ENCODE measurements at places on chromosomes 12 and 14.
A peak's percentile ranks its signal among the peaks of the same experiment; 100 is the strongest.

DNA sequence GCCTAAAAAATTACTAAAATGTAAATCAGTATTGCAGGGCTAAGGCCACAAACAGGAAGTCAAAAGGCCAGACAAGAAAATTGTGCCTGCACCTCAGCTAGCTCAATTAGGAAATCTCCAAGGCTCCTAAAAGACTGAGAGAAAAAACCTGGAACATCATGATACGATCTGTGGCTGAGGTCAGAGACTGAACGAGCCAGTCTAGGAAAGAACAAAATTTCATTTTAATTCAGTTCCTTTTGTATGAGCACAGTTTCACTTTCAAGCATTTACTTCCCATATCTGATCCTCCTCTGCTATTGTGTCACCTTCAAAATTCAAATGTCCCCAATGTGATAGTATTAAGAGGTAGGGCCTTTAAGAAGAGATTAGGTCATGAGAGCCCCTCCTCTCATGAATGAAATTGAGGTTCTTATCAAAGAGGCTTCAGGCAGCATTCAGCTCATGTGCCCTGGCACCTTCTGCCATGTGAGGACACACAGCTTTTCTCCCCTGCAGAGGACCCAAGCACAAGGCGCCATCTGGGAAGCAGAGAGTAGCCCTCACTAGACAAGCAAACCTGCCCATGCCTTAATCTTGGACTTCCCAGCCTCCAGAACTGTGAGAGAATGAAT is 14.8 kb downstream of the PRKAB1 start:
- peak; percentile 54 for DNase-seq

GRCh38 chr12:131177599-131177998 is 223.9 kb downstream of the ADGRD1 start:
- DNase-seq: no peak

DNA sequence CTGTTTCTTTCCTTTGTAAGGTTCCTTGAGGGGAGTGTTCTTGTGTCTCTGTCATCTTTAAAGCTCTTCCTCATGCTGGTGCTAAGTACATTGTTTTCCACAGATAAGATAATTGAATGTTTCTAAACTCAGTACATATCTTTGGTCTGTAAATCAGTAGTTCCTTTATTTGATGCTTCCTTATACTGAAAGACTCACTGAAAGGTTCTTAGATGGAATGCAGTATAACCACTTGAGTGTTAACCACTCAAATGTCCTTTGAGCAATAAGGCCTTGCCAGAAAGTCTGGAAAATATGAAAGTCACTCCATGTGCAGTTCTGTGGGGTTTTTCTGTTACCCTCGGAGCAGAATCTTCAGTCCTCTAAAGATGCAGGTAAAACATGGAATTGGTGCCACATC is 23.0 kb upstream of the RNU6-8 start:
- DNase-seq: no peak

DNA sequence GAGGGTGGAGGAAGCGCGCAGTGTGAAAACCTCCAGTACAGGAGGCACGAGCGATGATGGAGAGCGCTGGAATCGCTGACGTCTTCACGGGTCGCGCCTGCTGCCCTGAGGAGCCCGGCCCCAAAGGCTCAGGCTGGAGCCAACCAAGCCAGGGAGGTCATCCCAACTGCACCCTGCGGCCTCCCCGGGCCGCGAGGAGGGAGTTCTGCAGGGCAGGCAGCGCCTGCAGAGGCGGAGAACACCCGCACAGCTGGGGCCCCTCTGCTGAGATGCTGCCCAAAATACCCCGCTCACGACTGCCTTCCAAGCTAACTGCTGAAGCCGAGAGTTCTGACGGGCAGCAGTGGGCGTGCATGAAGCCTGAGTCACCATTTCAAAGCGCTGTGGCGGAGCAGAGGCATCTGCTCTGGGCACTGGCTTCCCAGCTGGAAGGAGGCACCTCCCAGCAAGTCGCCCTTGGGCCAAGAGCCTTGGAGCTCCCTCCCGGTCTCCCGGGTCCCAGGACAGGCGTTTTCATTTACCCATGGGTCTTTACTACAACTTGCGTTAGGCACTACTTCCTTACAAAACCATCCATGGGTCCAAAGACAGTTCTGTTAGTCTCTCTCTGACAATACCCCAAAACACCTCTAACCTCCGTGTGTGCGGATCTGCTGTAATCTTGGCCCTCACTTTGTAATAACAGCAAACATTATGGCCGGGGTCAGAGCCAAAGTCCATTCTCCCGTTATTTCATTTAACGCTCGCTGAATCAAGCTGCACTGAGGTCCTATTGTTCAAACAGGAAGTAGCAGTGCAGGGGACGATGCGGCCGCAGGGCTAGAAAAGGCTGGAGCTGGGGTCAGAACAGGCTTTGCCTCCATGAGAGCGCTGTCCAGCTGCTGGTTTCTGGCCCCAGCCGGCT is 60.1 kb upstream of the RIMBP2 start:
- DNase-seq: no peak

- DNase-seq: no peak
Observed at GRCh38 chr14:90836692-90837063, 20.4 kb upstream of the TTC7B start.

GRCh38 chr14:26621807-26622560 is 24.2 kb upstream of the NOVA1 start:
- no peak for DNase-seq

- DNase-seq: no peak
Observed at GRCh38 chr12:68028647-68029046, 39.4 kb downstream of the IFNG-AS1 start.

DNA sequence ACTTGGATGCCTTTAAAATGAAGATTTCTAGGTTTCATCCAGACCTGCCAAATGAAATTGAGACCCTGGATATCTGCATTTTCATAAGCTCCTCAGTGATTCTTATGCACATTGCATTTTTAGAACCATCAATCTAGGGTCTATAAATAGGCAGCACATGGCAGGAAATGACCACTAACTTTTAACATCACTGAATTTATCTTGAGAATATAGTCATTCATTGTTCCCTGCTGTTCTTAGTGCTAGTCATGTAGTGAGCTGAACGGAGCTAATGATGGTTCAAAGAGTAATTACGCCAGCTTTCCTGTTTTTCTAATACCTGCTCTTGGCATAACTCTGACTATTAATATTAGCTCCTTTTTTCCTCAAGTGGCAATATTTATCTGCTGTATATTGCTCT is 91.6 kb downstream of the TPH2 start:
- DNase-seq: no peak

DNA sequence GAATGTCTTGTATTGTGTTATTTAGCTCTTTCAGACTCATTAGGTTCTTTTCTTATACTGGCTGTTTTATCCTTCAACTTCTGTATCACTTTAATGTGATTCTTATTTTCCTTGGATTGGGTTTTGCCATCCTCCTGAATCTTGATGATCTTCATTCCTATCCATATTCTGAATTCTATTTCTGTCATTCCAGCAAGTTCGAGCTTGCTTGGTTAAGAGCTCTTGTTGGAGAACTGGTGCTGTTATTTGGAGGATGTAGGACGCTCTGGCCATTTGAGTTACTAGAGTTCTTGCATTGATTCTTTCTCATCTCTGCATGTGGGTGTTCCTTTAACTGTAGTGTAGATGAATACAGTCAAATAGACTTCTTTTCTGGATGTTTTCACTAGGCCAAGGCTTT is 142.3 kb upstream of the SLC38A2 start:
- DNase-seq: no peak

DNA sequence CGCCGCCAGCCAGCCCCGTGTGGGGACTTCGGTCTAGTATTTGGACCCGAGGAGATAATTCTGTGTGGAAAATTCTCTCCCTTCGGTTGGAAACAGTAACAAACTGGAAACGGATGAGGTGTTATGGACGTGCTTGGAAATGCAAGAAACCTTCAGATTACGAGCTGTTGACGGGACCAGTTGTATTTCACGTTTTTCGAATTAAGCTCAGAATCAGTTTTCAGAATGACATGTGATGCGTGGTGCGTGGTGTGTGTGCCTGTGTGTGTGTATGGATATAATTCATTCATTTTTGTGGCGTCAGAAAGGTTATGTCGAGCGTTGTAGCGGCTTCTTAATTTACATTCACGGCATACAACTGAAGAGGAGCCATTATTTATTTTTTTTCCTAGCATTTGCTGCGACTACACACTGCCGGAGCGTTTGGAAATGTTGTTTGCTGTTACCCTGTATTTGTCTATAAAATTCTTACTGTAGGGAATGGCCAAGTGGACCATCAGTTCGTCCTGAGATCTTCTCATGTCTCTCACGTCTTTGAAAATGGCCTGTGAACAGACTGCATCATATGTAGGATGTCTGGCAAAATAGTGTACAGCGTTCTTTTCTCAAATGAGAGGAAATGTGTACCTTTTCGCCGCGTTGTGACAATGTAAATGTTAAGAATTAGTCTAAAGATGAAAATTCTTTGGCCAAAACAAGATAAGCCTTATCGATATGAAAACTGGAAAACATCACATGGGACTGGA is 1.3 kb downstream of the TRAF3 start:
- no peak for DNase-seq

- no peak for DNase-seq
Observed at GRCh38 chr14:87998482-87998881, 5.5 kb upstream of the GALC start.

DNA sequence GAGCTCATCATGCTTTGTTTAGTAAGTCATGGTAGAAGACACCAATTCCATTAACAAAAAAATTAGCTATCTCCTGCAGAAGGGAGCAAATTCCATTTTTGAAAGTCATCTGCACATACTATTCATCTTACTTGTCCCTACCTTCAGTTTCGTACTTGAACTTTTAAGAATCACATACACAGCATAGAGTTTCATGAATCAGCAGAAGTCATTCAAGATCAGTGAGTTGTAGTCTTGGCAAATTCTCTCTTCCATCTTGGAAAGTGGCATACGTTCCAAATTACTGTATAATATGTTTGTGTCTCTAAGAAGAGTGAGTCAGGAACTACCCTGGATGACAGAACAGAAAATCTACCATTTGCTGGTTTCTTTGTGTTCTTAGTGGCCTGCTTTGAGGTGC is 14.1 kb downstream of the VRK1 start:
- no peak for DNase-seq

DNA sequence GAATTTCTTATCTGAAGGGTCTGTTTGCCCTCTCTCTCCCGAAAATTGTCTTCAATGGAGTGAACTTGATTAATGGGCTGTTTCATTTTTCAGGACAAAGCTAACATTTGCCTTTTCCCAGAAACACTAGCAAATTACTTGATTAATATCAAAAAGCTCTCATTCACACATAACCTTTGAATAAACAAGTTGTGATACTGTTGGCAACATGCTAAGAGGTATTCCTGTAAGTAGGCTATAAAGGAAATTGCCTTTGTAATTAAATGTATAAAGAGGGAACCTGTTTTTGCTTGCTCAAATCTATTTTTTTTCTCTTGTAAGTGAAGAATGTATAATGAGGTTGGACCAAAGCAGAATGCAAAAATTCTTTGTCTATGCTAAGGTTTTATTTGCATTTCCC is 457.2 kb downstream of the TMTC2 start:
- DNase-seq: no peak

DNA sequence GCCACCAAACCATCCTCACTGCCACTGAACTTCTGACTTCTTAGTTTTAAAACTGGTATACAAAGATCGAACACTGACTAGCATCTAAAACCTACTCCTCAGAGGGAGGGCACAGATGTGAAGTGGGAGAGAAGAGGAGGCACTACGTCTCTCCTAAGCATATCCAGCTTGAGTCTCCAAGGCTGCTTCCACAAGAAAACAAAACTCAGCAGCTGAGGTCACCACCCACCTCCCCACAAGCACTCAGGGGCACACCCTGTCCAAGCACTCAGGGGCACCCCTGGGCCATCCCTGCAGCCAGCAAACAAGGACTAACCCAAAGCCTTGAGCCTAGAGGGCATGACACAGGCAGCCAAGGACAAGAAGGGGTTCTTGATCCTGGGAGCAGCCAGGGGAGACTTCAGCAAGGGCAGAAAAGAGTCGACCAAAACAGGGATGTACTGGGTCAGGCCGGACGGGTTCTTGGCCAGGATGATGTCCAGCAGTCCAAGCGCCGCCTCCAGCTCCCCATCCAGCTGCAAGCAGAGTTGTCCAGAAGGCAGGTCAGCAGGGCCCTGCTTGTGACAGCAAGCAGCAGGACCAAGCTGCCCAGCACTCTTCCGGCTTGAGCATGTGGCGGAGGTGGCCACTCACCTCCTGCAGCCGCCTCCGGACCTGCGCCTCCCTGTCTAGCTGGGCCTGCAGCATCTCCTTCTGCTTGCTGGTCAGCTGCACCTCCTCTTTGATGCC is 34.8 kb downstream of the GCN1 start:
- no peak for DNase-seq

DNA sequence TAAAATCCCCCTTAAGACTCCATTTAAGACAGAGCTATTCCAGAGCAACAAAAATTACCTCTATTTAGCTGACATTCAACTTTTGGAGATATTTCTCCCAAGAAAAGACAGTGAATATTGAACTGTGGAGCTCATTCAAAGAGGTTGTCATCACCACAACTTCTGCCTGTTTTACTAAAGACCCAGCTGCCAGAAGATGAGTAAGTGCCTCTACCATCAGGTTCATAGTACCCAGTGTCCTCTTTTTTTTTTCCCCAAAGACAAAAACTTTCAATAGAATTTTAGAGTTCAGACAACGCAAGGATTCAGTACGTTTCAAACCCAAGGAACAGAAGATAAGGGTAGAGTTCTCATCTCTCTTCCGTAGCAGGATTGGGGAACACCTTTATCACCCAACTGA is 461.3 kb downstream of the BCAT1 start:
- DNase-seq: no peak

DNA sequence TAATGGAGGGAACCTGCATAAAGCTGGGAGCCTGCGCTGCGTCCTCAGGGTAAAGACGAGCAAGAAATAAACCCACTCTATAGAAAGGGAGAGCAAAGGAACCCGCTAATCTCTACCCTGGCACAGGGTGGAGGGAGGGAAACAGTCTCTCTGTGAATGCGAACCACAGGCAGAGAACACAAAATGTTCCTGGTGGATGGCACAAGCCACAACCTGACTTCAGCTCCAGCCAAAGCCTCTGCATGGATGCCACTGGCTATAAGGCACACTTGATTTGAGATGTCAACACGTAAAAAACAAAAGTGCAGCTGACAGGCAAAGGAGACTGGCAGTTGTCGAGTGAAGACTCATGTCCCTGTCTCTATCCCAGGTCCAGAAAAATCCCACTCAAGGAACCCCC is 32.4 kb downstream of the CHGA start:
- no peak for DNase-seq

DNA sequence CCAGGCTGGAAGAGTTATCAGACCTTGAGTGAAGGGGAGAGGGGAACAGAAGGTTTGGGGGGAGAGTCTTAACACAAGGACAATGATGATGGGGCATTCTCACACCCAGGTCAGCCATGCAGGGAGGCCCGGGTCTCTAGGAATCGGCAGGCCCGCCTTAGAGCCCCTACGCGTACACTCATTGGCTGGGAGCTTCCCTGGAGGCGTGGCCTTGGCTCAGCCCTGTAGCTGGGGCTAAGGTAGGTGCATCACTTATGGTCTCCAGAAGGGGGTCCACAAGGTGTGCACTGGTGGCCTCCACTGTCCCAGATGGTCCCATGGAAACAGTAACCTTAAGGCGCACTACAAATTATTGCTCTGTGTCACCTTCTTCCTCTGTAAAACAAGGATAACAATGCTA is 660.1 kb downstream of the MED13L start:
- DNase-seq: no peak

- DNase-seq: no peak
Observed at GRCh38 chr12:67920413-67920812, 68.8 kb upstream of the IFNG-AS1 start.

GRCh38 chr12:102643879-102644575 is 163.7 kb upstream of the IGF1 start:
- DNase-seq: no peak

GRCh38 chr12:109611223-109611622 is 37.6 kb downstream of the MVK start:
- no peak for DNase-seq

Measured in hematopoietic multipotent progenitor cell treated with erythropoietin and hydrocortisone succinate and interleukin-3 and kit ligand, for 15 days (in vitro differentiated cells).